ENCODE measurements at places on chromosomes 12 and 14.

- DNase-seq, result no peak
Observed at GRCh38 chr12:45214749-45215418, 1.0 kb upstream of the ANO6 start.

- DNase-seq, result peak; percentile 83
Observed at GRCh38 chr12:47935184-47935583, 28.2 kb upstream of the TMEM106C start.

- DNase-seq, result peak; percentile 39
Observed at GRCh38 chr14:56422703-56423213, 156.8 kb upstream of the TMEM260 start.

GRCh38 chr12:33830070-33830469, 192.2 kb upstream of the ALG10 start:
- DNase-seq, result no peak

DNA sequence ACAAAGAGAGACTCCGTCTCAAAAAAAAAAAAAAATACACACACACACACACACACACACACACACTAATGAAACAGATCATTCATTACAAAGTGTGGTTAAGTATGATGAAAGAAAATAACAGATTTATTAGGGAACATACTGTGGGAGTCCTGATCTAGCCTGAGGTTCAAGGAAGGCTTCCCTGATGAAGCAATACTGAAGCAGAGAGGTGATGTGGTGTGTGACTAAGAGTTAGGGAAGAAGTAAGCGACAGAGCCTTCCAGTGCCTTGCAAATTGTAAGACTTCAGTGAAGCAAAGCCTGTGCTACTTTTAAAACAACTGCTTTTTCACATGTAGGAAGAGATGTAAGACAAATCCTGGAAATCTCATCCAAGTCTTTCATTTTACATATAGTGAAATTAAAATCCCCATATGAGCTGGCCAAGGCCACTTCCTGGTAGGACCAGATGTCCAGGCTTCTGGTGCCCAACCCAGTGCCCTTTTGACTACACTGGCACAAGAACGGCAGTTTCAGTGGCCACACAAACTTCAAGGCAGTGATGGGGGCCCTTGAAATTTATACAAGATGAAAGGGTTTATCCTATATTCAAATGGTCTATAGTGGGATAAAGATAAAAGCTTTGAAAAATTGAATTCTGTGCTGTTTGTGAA, 86.2 kb downstream of the STON2 start:
- no peak for DNase-seq

GRCh38 chr12:62860501-62861411, 74.2 kb downstream of the PPM1H start:
- no peak for DNase-seq

- no peak for DNase-seq
Observed at GRCh38 chr12:91264178-91264577, 81.6 kb upstream of the DCN start.

GRCh38 chr14:70665448-70666360, 24.0 kb downstream of the TTC9 start:
- DNase-seq, result no peak

GRCh38 chr12:64270411-64270810, 48.3 kb upstream of the KICS2 start:
- no peak for DNase-seq

GRCh38 chr14:94373708-94374107, 14.7 kb downstream of the SERPINA1 start:
- DNase-seq, result peak; percentile 91

- DNase-seq, result no peak
Observed at GRCh38 chr12:94977766-94978468, 25.6 kb downstream of the NDUFA12 start.

DNA sequence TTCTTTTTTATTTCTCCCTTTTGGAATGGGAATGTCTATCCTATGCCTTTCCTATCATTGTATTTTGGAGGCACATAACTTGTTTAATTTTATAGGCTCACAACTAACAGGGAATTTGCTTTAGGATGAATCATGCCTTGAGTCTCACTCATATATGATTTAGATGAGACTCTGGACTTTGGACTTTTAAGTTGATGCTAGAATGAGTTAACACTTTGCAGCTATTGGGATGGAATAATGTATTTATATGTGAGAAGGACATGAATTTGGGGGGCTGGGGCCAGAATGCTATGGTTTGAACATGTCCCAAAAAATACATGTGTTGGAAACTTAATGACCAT, 365.3 kb downstream of the ZFP36L1 start:
- no peak for DNase-seq

- no peak for DNase-seq
Observed at GRCh38 chr14:71905860-71906259, 26.4 kb upstream of the RGS6 start.

Measured in AG09319 (cell line).